ENCODE measurements at places on chromosomes 16 and 17.

GRCh38 chr16:27465483-27465879, 63.5 kb downstream of the IL21R start:
- DNase-seq, result no peak

DNA sequence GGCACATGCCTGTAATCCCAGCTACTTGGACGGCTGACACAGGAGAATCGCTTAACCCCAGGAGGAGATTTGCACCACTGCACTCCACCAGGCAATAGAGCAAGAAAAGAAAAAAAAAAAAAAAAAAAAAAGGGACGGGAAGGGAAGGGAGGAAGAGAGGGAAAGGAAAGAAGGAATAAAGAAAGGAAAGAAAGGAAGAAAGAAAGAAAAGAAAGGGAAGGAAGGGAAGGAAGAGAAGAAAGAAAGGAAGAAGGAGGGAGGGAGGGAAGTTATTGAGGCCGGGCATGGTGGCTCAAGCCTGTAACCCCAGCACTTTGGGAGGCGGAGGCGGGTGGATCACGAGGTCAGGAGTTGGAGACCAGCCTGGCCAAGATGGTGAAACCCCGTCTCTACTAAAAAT, 50.4 kb upstream of the STAC2 start:
- no peak for DNase-seq

DNA sequence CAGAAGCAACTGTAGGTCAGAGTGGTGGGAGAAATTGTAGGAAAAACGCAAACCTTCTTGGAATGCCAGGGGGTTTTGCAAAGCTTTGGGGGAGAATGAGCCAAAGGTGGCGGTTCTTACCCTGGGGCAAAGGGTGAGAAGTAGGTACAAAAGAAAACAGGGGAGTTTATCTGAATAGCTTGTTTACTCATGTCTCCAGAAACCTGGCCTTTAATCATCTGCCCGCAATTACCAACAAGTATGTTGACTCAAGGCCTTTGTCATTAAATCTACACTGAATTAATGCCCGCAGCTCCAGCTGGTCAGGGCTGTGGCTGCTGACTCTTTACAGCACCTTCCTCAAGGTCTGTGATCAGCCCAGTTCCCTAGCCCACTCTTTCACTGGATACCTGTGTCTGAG, 320.1 kb downstream of the CBLN1 start:
- no peak for DNase-seq

- no peak for DNase-seq
Measured at GRCh38 chr16:23016368-23016767, 132.9 kb downstream of the USP31 start.

- DNase-seq, result no peak
Measured at GRCh38 chr16:66612422-66612821, 7.9 kb downstream of the CMTM3 start.
